Foreskin keratinocyte (primary cell): ENCODE measurements at places on chromosomes 16 and 17. TPM values are rescaled to one million over a fixed set of nuclear protein-coding genes. Genes with fewer than 3 reads are reported as not detected.

DNA sequence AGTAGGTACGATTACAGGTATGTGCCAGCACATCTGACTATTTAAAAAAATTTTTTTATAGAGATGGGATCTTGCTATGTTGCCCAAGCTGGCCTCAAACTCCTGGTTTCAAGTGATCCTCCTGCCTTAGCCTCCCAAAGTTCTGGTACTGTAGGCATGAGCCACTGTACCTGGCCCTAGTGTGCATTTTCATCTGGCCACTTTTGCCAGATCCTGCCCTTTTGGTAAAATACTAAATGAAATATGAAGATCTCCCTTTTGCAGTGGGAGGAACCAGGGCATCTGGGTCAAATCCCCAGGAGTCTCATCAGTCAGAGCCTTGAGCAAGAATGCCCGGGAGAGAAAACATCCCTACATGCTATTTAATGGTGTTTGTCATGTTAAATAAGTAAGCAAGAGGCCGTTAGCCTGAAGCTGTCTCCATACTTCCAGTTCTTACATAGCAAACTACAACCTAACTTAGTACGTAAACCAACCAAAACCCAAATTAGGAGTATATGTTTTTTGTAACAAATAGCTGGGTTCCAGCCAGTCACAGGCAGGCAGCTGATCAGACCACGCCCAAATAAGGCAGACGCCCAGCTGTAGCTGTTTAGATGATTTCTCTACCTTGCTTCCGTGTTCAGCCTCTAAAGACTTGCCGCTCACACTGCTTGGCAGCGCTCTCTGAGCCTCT, 46.5 kb upstream of the CLEC18A start:
- no peak for DNase-seq

GRCh38 chr17:75301502-75302206, 12.4 kb upstream of the SLC25A19 start:
- DNase-seq = no peak

- no peak for DNase-seq
These were observed 13.9 kb downstream of the KIAA0513 start for GRCh38 chr16:85041219-85042166.

GRCh38 chr17:8266648-8267479, 17.8 kb downstream of the PFAS start:
- no peak for DNase-seq

DNA sequence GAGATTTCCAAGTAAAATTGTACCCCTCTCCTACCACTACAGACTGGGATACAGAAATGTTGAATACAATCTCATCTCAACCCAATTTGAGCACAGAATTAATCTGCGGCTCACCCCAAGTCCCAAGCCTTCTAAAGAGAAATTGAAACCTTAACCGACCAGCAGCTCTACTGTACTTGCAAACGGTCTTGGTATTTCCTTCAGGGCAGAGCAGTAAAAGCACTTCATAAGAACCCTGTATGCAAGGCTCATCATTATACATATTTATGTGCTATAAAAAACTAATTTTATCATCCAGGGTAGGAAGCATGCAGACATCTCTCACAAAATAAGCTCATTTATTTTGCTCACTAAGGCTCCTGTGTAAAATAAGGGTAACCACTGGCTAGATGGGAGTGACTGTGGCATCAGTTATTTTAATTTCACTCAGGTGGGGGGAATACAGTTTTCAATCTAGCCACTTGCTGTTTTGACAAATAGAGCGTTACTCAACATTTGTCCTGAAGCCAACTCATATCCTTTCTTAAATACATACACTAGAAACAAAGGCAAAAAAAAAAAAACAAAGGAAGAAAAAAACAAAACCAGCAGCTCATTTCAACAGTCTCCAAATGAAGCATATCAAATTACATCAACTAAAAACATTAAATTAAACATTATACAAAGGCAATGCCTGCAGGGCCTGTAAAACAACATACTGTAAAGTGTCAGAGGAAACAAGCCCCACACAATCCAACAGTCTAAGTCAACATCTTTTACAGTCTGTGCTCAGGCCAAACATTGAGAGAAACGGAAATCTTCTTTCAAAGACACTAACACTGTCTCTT, 65.0 kb downstream of the PARN start:
- peak; percentile 25 for DNase-seq

GRCh38 chr16:49529411-49530045, 155.9 kb downstream of the C16orf78 start:
- DNase-seq = no peak

DNA sequence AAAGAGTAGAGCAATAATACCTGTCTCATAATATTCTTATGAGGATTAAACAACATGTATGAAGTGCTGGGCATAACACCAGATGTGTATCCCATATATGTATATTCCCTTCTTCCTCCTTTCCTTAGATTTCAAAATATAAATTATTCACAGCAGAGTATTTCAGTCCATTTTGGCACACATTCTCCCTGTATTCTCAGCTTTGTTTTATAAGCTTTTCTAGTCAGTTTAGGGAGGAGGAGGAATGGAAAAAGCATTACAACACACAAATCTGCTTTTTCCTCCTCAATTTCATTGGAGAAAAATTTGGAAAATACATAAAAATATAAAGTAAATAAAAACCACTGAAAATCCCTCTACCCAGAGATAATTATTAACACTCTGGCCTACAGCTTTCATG, 46.6 kb upstream of the CORO6 start:
- DNase-seq = no peak

GRCh38 chr16:27315333-27316037, 1.7 kb downstream of the IL4R start:
- peak; percentile 94 for DNase-seq

DNA sequence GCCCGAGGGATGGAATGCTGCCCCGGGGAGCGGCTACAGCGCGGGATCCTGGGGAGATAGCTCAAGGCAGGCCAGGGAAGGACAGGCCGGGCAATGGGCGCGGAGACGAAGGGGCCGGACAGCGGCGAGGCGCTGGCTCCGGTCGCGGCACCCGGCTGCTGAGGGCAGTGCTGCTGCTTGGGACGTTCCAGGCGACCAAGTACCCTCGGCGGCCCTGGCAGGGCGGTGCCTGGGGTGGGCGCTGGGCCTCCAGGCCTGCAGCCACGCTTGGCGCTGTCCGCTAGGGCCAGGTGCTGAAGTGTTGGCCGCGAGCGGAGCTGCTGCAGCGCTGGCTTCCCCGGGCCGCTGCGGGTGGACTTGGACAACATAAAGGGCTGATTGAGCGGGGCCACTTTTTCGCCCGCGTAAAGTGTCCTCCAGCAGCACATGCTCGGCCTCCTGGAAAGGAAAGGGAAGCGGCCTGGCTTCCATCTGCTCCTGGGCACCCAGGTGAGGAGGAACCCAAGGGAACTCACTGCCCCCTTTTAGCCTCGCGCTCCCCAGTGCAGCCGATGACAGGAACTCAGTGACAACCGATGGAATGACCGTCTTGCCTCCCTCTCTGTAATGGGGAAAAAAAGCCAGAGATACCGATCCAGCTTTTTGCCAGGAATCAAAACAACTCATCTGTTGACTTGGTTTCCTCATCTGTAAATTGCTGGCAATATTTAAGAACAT, 23.7 kb downstream of the CLEC3A start:
- DNase-seq = no peak

DNA sequence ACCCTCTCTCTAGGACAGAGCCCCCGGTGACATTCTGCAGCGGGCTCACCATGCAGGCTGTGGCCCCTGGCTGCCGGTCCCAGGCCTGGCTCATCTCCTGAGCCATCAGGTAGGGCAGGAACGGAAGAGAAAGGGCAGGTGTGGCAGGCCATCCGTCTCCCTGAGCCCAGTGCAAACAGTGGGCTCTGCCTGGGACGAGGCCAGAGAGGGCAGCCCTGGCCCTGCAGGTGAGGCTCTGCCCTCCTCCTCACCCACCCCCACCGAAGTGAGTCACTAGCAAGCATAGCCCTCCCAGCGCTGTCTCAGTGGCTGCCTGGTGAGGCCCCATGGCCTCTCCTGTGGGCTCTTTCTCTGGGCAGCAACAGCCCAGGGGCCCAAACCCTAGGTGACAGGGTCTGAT, 14.5 kb downstream of the OTOP3 start:
- no peak for DNase-seq

DNA sequence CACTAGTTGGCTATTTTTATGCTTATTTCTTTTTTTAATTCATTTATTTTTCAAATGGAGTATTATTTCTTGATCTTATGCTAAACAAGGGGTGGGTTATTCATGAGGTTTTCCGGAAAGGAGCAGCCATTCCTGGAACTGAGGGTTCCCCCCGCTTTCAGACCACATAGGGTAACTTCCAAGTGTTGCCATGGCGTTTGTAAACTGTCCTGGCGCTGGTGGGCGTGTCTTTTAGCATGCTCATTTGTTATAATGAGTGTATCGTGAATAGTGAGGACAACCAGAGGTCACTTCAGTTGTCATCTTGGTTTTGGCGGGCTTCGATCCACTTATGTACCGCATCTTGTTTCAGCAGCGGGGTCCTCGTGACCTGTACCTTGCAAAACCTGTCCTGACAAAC, 29.6 kb upstream of the ASGR2 start:
- DNase-seq = no peak

- no peak for DNase-seq
These were observed 387.1 kb downstream of the HS3ST4 start for GRCh38 chr16:26078716-26079355.

The KLHL10 gene
- polyA plus RNA-seq = not detected in 2 replicates

The SPN gene
- not detected in 2 replicates for polyA plus RNA-seq

The ANKRD40CL gene
- not detected in 2 replicates for polyA plus RNA-seq

The GCGR gene
- polyA plus RNA-seq = not detected in 2 replicates
